Peyer's patch (tissue), 4 donors: ENCODE measurements at places on chromosomes 11 and 22. TPM values are rescaled to one million over a fixed set of nuclear protein-coding genes. Genes with fewer than 3 reads are reported as not detected.

The OR5AS1 gene
- not detected for total RNA-seq

The NRIP3 gene
- total RNA-seq = not detected

The LRRC10B gene
- total RNA-seq = 2.5 TPM

The PRR14L gene
- 71.0 TPM for total RNA-seq

The CD248 gene
- total RNA-seq = 12.1 TPM

The GLB1L2 gene
- 4.2 TPM for total RNA-seq

The IGF2 gene
- total RNA-seq = 9.1 TPM

The MYBPC3 gene
- not detected for total RNA-seq

The CKAP5 gene
- 24.7 TPM for total RNA-seq

The ACRV1 gene
- not detected for total RNA-seq

The GRIA4 gene
- 87.8 TPM for total RNA-seq

The ACTN3 gene
- total RNA-seq = not detected

The PGGHG gene
- 351 TPM for total RNA-seq

The RAC2 gene
- 24.3 TPM for total RNA-seq

The RHOD gene
- 9.9 TPM for total RNA-seq

The LDHAL6A gene
- not detected for total RNA-seq

The FLRT1 gene
- 0.27 TPM for total RNA-seq

The KIAA1671 gene
- 41.3 TPM for total RNA-seq

The OR51M1 gene
- total RNA-seq = not detected

The C22orf31 gene
- total RNA-seq = not detected

The HORMAD2 gene
- total RNA-seq = not detected

The OR52H1 gene
- not detected for total RNA-seq

The OR5B21 gene
- not detected for total RNA-seq
